ENCODE measurements at places on chromosomes 1 and 21. TPM values are rescaled to one million over a fixed set of nuclear protein-coding genes. Genes with fewer than 3 reads are reported as not detected.

DNA sequence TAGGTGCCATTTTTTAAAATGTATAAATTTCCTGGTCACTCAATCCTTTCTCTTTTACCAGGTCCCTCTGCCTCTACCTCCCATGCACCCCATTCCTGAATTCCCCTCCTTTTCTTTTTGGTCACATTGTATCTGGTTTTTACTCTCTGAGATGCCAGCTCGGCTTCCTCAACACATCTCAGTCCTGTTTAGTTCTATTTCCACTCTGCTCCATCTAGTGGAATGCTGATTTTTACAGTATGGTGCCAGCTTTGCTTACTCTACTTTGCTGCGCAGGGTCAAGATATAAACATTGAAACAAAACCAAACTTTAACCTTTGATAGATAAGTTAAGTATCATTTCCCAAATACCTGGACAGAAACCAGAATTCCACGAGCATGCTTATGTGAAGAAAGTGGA, 96.0 kb downstream of the ESRRG start:
- H3K27ac ChIP-seq: no peak overlapping the region
- H3K4me3 ChIP-seq: no peak overlapping the region
- no peaks in the 10 kb centered on the region for H3K27me3 ChIP-seq
- H3K36me3 ChIP-seq: no peaks in the 10 kb centered on the region
- no peak for DNase-seq

GRCh38 chr1:167762061-167762746, 40.4 kb downstream of the MPZL1 start:
- no peaks in the 10 kb centered on the region for H3K27me3 ChIP-seq
- peaks cover 43% of the 10 kb centered on the region for H3K4me1 ChIP-seq
- H3K36me3 ChIP-seq: peaks cover 5% of the 10 kb centered on the region

GRCh38 chr21:29647353-29647781, 292.4 kb downstream of the GRIK1 start:
- H3K27ac ChIP-seq: no peak overlapping the region
- DNase-seq: no peak
- no peaks in the 10 kb centered on the region for H3K4me1 ChIP-seq
- no peak overlapping the region for H3K4me3 ChIP-seq

DNA sequence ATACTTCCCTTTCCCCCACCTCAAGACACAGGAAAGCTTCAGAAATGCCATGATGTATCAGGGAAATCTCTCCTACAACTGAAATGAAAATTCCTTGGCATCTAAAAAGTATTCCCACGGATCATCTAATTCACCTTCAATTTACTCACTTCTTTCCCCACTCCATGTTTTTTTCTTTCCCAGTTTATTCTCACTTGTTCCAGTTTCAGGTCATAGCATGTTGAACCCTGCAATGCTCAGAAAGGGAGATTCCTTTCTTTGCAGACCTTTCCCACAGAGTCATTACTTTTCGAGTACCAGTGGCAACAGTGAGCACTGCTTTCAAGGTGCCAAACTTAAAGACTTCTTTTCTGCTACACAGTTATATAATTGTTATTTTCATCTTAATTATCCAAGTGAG, 305.0 kb downstream of the VAV3 start:
- no peaks in the 10 kb centered on the region for H3K4me1 ChIP-seq
- H3K36me3 ChIP-seq: no peaks in the 10 kb centered on the region
- H3K27me3 ChIP-seq: no peaks in the 10 kb centered on the region
- no peak overlapping the region for H3K27ac ChIP-seq
- no peak for DNase-seq
- H3K4me3 ChIP-seq: no peak overlapping the region

DNA sequence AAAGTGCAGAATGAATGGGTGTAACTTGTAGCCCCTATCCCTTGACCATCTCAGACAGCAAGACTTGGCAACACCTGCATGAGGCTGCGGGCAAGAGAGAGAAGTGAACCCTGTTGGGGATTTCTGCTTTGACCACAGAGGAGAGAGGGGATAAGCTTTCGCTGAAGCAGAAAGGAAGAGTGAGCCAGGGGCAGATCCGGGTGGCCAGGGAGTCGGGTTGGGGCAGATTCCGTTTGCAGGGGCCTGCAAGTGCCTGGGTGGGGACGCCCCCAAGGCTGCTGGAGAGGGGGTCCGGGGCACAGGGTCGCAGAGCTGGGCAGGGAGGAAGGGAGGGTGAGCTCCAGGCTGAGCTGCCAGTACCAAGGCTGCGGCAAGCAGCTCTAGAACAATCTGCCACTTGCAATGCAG, 25.3 kb upstream of the PIK3CD start:
- peak overlapping the region; percentile 55 for H3K4me3 ChIP-seq
- no peak for DNase-seq

DNA sequence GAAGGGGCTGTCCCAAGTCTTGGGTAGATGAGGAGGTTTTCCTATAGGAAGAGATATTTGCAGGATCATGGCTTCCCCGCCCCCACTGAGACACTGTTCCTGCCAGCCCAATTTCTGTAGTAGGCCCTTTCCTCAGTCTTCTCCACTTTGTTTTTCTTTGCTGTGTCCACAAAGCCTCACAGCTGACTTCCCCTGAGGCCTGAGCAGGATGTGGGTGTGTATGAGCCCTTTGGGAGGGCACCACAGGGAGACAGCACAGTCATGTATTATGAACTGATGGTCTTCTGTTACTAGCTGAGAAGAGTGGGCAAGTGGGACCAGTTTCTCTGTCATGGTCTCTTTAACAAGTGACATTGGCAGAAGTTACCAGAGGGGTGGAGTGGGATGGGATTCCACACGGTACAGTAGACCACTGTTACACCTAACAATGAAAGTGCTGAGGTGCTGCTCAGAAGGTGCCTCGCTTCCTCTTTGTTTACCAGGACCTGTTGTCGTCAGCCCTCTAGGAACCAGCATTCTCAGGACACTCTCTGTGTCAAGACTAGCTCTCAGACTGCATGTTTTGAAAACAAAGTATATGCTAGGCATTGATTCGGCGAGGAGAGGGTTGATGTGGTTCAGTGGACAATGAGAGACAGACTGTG, 253.8 kb upstream of the HOOK1 start:
- H3K27ac ChIP-seq: no peak overlapping the region
- H3K4me1 ChIP-seq: peaks cover 5% of the 10 kb centered on the region
- H3K27me3 ChIP-seq: no peaks in the 10 kb centered on the region
- no peak overlapping the region for H3K4me3 ChIP-seq
- no peak for DNase-seq
- peaks cover 3% of the 10 kb centered on the region for H3K36me3 ChIP-seq

DNA sequence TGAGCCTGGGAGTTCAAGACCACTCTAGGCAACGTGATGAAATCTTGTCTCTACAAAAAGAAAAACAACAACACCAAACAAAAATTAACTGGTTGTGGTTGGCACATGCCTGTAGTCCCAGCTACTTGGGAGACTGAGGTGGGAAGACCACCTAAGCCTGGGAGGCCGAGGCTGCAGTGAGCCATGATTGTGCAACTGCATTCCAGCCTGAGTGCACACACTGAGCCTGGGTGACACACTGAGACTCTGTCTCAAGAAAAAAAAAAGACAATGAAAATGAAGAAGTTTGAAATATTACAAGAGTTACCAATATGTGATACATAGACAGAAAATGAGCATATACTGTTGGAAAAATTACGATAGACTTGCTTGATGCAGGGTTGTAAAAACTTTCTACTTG, 31.9 kb downstream of the PDC start:
- no peaks in the 10 kb centered on the region for H3K4me1 ChIP-seq
- no peaks in the 10 kb centered on the region for H3K27me3 ChIP-seq
- H3K27ac ChIP-seq: no peak overlapping the region
- H3K4me3 ChIP-seq: no peak overlapping the region
- peaks cover 4% of the 10 kb centered on the region for H3K36me3 ChIP-seq

RAP1GAP gene
- total RNA-seq: 3.8 TPM

FMOD gene
- not detected for total RNA-seq

DENND1B gene
- total RNA-seq: 10.2 TPM

All from osteocyte (in vitro differentiated cells).